ENCODE measurements at places on chromosomes 2 and 18.

DNA sequence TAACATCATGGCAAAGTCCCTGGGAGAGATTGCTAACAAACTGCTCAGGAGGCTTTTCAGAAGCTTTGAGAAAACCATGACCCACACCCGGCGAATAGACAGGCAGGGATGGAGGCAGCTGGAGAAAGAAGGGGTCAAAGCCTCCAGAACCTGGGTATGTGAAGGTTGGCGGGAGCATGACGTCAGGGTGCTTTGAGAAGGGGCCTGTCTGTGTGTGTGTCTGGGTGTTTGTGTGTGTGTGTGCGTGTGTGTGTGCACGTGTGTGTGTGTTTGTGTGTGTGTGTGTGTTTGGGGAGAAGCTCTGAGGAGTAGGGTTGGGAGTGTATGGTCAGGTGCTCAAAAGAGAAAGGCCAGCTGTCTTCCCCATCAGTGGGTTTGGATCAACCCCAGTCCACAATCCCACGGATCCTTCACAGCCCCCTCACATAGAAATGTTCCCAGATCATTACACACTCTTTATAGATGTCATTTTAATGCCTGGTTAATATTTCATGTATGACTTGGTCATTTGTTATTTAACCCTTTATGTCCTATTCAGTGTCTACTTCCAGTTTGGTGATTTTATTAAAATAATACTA, 254.1 kb upstream of the SMIM21 start:
- no peak for DNase-seq

DNA sequence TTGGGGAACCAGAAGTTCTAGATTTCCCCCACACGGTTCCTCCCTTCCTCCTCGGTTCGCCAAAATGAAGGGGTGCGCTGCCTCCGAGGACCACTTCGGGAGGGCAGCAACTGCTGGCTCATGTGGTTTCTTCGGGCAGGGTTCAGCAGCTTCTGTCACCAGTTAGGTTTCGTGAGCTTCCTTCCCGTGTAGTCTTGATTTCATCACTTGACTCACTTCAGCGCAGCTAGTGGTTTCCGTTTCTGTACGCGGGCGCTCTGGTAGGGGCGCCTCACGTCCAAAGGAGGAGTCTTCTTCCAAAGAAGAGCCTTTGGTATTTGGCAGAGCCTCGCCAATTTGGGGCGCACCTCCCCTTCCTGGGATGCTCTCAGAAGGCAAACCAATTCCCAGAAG, 485 bp upstream of the GALNT3 start:
- DNase-seq = no peak

DNA sequence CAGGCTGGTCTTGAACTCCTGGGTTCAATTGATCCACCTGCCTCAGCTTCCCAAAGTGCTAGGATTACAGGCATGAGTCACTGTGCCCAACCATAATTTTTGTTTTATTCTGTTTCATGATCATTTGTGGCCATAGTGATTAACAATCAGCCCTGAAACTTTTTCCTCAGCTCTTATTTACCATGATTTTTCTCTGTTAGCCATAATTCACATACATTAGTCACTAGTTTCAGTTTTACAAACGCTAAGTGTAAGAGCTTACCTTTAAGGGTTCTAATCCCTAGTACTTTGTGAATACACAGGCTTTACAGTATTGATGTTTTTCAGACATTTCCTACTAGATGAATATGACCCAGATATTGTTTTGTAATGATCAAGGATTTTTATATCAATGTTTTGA, 216.1 kb downstream of the DPP4 start:
- DNase-seq = no peak

DNA sequence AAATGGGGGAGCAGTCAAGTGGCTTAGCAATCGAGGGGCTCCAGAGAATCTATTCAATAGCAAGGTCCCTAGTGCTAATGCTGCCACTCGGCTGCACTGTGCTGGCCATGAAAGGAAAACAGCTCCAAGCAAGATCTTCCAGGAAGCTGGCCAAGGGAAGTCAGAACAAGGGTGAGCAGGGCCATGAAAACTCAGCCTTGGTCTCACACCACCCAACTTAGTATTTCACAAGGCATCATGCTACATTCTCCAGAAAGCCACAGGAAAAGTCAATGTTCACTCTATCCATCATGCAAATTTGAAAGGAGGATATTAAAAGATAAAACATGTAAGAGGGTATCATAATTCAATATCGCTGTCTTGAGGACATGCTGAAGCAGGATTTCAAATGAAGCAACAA, 35.7 kb downstream of the NRP2 start:
- DNase-seq = no peak

- no peak for DNase-seq
Observed at GRCh38 chr2:196391149-196391479, 219.7 kb upstream of the STK17B start.

- no peak for DNase-seq
Observed at GRCh38 chr2:173755798-173756197, 209.4 kb downstream of the SP3 start.

GRCh38 chr2:141311430-141311829, 819.4 kb downstream of the LRP1B start:
- DNase-seq = no peak

GRCh38 chr2:156689939-156690338, 253.8 kb downstream of the GPD2 start:
- no peak for DNase-seq

GRCh38 chr2:104896446-104896845, 42.5 kb downstream of the POU3F3 start:
- no peak for DNase-seq

DNA sequence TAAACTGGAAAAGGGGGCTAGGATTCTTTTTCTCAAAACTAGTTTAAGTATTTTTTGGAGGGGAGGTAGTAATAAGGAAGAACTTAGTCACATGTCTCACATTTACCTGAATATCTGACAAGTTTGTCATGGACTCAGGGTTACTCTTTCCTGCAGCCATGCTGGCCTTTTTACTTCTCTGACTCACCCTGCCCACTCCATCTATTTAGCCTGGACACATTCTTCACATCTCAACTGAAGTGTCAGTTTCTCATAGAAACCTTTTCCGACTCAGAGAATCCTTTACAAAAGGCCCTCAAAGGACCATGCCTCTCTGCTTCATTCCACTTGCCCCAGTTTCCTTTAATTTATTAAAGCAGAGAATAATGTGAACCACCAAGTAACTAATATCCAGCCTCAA, 42.6 kb downstream of the SCN7A start:
- no peak for DNase-seq

DNA sequence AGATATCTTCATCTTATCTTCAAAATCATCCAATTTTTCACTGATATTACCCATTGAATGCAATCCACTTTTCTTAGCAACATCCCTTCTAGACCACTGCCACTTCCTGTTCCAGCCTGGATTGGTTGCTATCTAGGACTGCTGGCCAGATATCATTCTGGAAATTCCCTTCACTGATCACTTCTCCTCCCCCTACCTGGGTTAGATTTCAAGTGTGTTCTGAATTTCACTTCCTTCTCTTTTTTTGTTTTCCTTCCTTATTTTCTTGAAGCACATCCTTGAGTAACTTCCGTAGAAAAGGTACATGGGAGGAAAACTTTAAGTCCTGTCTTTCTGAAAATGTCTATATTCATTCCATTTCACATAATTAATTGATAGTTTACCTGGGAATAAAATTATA, 82.0 kb upstream of the IL1R2 start:
- DNase-seq = no peak

- no peak for DNase-seq
Observed at GRCh38 chr18:54880395-54881105, 52.3 kb downstream of the RAB27B start.

DNA sequence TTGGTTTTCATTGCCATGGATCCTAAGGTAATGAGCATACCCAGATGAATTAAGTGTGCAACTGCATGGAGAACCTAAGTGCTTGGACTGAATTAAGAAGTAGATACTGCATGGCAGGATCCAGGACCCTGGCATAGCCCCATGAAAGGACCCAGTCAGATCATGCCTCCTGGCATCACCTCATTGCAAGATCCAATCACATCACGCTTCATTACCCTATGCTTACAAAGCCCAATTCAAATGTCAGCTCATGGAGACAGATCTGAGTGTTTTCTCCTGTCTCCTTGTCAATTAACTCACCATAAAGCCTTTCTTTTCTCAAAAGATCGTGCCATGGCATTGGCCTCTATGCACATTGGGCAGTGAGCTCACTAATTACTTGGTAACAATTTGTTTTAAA, 519.8 kb upstream of the ZNF804A start:
- no peak for DNase-seq

DNA sequence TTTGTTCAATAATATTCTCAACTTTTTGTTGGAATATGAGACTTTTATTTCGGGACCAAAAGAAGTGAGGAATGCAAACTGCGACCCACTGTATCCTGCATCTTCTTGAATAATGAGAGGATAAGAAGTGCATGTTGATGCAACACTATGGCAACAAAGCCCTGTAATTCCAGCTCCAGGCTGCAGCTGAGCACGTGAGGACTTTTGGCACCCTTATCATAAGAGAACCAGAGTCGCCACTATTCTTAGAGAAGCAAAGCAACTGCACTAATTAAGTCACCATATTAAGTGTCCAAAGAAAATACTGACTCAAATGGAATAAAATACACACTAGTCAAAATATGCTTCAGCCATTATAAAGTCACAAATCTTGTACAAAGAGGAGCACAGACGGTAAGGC, 65.8 kb downstream of the FAM210A start:
- no peak for DNase-seq

DNA sequence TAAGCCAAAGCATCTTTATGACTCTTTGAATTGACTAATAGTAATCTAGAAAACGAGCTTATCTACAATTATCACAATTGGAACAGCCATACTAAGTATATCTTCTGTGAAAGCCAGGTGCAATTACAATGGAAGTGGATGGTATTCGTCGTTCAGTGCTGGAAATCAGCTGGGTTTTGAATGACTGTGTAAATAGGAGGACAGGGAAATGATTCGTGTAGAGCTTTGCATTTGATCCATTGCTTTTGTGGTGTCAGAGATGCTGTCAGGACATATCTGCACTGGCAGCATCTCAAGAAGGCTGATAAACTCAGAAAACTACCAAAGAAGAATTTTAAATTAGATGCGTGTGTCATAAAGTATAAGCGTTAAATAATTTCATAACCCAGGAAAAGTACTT, 187.1 kb downstream of the ZNF407 start:
- DNase-seq = no peak

DNA sequence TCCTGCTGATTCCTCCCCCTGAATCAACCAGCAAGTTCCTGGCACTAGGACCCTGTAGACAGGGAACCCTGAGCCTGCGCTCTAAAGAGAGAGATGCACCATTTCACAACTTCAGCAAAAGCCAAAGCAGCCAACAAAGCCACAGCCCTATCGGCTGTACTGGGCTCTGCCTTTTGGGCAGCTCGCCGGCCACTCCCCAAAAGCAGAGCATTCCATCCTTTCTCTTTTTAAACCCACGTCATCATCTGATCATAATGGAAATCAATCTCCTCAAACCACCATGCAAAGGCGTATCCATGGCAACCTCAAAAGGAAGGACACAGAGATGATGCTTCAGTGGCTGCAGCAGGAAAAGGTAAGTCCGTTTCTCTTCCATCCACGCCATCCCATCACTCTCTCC, 5.3 kb upstream of the DCTN1 start:
- DNase-seq = no peak

- DNase-seq = no peak
Observed at GRCh38 chr2:222049946-222050345, 248.9 kb downstream of the PAX3 start.

DNA sequence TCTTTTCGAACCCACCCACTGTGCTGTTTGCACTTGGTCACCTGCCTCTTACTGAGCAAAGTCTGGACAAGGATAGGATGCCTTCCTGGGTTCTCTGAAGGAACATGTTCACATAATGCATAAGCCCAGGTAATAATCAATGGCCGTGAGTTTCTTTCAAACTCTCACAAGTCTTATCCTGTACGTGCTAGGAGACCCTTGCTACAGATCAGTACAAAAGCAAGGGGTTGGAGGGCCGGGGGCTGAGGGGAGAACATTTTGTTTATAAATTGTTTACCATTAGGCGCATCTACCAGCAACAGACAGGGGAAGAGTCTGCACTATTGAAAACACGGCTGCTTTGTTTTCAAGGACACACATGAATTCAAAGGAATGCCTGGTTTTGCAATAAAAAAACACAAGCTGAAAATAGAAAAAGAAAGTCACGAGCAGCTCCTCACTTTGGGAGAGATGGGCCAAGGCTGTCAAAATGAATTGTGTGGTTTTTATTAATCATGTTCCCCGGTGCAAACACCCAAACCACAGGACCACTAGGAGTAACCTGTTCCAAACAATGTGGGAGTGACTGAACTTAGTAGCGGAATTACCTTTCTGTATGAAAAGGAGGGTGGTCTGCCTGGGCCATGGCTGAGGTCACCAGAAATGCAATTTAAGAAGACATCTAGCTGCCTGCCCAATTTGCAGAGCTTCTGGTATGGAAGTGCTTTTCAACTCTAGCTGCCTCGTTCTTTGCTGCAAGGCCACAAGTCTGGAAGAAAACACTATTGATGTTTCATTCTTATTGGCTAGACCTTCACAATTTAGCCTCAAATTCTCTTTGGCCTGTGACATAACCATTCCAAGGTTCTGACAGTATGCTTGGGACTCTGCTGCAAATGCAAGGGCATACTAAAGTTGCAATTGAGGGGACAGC, 73.5 kb downstream of the CCBE1 start:
- DNase-seq = no peak

DNA sequence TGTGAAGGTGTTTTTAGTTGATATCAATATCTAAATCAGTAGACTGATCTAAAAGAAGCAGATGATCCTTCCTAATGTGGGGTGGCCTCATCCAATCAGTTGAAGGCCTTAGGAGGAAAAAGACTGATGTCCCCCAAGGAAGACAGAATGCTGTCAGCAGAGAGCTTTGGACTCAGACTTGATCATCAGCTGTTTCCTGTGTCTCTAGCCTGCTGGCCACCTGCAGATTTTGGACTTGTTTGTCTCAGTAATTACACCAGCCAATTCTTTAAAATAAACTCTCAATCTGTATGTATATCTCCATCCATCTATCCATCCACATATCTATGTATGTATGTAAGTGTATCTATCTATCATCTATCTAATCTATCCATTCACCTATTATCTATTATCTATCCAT, 301.3 kb downstream of the LPIN1 start:
- DNase-seq = no peak

GRCh38 chr2:178485356-178485755, 5.1 kb downstream of the PLEKHA3 start:
- DNase-seq = no peak

DNA sequence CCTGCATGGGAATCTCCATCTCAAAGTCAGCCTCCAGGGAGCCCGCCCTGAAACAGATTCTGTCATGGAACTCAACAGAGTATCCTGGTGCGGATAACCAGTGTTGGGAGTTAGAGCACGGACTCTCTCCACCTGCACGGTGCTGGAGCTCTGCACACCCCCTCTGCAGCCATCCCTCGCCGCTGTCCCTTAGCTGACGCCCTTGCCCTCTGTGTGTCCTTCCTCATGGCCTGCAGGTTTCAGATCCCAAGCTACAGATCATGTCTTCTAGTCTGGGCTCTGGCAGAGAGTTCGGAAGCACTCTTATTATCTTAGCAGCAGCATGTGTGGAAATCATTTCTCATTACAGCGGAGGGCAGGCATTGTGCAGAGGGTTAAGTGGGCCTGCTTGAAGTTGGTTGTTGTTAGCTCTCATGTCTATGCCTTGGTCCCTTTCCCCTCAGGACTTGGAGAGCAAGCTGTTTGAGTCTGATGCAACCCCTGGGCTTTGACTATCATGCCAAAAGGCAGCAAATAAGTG, 26.0 kb downstream of the TMEM127 start:
- DNase-seq = no peak
